Activated CD8-positive, alpha-beta memory T cell treated with anti-CD3 and anti-CD28 coated beads for 48 hours (primary cell): ENCODE measurements at places on chromosomes 2 and 18.

- no peak for DNase-seq
Observed at GRCh38 chr2:122167515-122167914, 412.1 kb downstream of the TSN start.

- no peak for DNase-seq
Observed at GRCh38 chr2:240558236-240558761, 511 bp upstream of the ANKMY1 start.

GRCh38 chr2:221673248-221673647 lies 101.1 kb upstream of the EPHA4 start:
- DNase-seq: no peak

- DNase-seq: no peak
Observed at GRCh38 chr2:524442-524841, 152.8 kb downstream of the TMEM18 start.

DNA sequence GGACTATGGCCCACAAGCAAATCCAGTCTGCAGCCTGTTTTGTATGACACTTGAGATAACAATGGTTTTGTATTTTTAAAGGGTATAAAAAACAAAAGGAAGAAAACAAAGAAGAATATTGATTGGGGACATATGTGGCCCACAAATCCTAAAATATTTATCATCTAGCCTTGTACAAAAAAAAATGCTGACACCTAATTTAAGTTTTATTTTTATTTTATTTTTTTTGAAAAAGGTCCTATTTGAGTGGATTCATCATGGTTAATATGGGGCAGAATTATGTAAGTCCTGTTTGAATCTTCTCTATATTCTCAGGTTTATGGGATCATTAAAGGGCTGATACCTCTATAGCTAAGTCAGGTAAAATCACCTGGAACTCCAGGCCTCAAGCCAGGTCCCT lies 525.7 kb downstream of the LRP1B start:
- DNase-seq: no peak

GRCh38 chr2:205060269-205060668 lies 515.0 kb downstream of the PARD3B start:
- DNase-seq: no peak
